ENCODE measurements at places on chromosomes 4 and X.

DNA sequence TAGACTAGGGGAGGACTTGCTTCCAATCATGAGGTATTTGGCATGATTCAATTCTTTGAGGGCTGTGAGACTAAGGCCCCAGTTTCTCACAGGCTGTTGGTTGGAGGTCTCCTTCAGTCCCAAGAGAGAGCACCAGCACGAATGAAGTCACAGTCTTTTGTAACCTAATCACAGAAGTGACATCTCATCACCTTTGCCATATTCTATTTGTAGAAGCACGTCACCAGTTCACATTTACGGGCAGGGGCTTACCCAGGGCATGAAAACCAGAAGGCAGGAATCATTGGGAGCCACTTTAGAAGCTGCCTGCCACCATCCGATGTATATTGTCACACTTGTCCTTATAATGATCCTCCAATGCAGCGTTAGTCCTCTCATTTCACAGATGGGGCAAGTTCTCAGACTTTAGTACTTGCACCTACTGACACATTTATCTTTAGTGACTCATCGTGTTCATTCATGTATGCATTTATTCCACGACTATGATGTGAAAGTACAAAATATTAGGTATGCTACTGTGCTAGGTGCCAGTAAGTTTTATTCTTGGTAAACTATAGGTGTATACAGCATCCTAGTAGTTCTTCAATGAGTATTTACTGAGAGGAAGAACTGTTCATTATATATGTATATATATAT is 163.8 kb upstream of the PGRMC2 start:
- no peak for DNase-seq

DNA sequence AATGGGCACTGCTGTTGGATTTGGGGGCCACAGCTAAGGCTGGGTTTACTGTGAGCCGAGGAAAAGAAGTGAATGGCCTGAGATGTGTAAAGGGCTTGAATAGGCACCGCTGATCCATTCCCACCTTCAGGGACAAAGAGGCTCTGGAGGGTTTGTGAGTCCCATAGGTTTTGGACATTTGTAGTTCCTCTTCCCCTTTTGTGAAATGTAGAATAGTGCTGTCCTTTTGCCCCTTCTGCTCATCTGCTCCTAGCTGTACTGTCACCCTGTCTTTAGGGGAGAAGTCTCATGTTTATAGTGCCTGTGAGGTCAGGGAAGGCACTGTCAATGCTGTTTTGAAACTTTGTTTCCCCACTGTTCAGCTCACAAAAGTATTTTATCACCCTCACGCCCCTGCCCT is 26.4 kb upstream of the CLCN4 start:
- DNase-seq = no peak

GRCh38 chrX:107775000-107775733 is 420 bp downstream of the TSC22D3 start:
- DNase-seq = peak; percentile 35

- peak; percentile 66 for DNase-seq
Observed at GRCh38 chr4:102263024-102263787, 82.1 kb downstream of the SLC39A8 start.

GRCh38 chr4:169957785-169958184 is 68.4 kb downstream of the MFAP3L start:
- peak; percentile 56 for DNase-seq

All from neural progenitor cell (in vitro differentiated cells).